T-helper 1 cell (primary cell): ENCODE measurements at places on chromosomes 13 and 19.
A peak's percentile ranks its signal among the peaks of the same experiment; 100 is the strongest.

GRCh38 chr19:1847684-1848398 is 442 bp downstream of the REXO1 start:
- DNase-seq = no peak

DNA sequence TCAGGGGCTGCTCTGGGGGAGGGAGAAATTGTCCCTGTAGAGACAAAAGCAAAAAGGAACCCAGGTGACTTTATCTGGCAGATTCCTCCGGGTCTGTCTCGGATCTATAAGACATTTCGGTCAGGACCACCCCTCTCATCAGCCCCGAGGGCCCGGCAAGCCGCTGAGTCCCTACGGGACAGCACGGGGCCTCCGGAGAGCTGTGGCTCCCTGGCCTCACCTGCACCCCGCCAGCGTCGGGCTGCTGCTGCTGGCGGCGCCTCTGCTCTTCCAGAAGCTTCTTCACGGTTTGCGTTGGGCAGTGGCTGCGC is 1.9 kb downstream of the NFKBID start:
- no peak for DNase-seq

DNA sequence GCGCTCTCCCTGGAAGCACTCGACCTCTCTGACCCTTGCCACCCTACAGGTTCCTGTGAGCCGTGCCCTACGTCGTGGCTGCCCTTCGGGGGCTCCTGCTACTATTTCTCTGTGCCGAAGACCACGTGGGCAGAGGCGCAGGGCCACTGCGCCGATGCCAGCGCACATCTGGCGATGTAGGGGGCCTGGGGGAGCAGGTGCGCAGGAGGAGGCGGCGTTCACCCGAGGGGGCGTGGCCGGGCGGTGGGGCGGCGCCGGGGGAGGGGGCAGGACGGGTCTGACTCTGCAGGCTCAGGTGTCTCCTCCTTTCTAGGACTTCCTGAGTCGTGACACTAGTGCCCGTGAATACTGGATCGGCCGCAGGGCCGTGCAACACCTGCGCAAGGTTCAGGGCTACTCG is 26.4 kb downstream of the CLEC4M start:
- DNase-seq = no peak

DNA sequence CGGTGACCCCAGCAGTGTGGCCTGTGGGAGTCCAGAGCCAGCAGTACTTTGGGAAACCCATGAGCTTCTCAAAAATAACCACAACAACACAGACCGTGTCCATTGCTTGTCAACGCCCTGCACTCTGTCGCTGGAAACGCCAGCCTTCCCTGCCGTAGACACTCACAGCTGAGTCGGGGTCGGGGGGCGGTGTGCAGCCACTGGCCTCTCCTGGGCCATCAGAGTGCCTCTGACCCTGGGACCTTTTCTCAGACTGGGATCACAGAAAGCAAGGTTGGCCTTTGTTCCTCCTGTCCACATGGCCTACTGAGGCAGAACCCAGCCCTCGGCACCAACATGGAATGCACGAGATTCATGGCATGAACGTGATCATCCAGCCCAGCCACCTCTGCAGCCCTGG is 95.7 kb downstream of the TUBA3C start:
- no peak for DNase-seq

GRCh38 chr13:32225481-32225931 is 89.7 kb downstream of the ZAR1L start:
- no peak for DNase-seq

GRCh38 chr19:53424968-53425597 is 6.7 kb upstream of the ZNF761 start:
- DNase-seq = peak; percentile 51

GRCh38 chr19:52227196-52227940 is 37.5 kb downstream of the PPP2R1A start:
- no peak for DNase-seq

DNA sequence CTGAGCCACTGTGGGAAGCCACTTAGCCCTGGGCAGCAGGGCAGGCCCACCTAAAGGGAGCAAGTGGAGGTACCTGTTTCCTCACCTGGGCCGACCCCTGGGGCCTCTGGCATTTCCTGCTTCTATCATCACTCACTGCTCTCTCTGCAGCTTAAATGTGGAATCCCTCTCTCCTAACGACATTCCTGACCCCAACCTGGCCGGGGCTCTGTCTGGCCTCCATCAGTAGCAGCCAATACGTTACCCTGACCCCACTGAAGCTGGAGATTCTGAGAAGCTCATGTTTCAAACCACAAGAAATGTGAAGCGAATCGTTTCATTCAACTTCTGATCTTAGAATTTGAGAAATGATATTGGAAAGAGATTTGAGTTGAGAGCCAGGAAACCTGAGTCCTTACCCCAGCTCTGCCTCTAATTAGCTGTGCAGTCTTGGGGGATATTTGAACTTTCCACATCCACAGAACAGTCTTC is 39.9 kb downstream of the DOCK9 start:
- no peak for DNase-seq

DNA sequence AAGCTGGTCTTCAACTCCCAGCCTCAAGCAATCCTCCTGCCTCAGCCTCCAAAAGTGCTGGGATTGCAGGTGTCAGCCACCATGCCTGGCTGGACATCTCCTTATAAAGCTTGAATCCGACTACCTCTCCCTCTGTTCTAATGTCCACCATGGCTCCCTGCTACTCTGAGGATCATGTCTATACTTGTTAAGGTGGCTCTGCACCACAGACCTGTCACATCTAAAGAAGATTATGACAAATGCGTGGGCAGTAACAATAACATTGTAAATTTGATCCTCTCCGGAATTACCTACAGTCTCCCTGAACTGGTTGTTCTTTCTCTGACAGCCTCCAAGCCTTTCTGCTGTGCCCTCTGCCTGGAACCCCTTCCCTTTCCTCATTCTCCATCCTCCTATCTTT is 1.8 kb downstream of the NXNL1 start:
- no peak for DNase-seq

GRCh38 chr13:37070956-37071355 is 11.5 kb upstream of the SUPT20H start:
- DNase-seq = no peak

GRCh38 chr13:54709546-54709945 is 1680.9 kb downstream of the OLFM4 start:
- DNase-seq = no peak

DNA sequence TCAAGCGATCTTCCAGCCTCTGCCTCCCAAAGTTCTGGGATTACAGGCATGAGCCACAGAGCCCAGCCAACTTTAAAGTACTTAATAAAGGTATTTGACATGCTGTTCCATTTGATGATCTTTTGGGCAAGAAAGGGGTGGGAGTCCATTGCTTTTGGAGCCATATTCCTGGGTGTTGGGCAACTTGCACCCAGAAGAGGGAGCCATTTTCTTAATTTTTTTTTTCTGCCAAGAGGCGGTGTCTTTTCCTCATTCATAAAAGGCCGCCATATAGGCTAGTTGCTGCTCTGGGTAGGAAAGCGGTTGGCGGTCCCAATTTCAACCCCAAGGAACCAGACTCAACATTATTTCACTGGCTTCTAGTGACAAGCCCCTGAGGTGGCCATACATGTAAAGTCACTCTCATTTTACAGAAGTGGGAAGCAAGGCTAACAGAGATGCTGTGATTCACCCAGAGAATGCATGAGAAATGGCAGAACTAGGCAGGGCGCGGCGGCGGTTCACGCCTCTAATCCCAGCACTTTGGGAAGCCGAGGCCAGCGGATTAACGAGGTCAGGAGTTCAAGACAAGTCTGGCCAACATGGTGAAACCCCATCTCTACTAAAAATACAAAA is 139.6 kb downstream of the CACNA1A start:
- DNase-seq = no peak

DNA sequence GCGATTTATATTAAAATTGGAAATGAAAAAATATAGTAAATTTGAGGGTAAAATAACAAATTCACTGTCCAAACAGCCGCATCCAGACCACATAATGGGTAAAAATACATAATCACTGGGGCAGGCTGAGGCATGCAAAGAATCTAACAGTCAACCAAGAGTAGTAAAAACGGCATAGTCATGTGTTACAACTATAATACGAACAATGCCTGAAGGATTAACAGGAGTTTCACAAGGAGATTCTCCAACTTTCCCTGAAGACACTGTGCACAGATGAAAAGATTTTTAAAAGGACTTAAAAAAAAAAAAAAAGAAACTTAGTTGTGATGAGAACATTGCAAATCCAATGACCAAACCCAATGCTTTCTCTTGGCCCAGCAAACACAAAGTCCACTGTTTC is 20.4 kb upstream of the ATXN8OS start:
- no peak for DNase-seq

GRCh38 chr13:30376426-30377311 is 45.6 kb upstream of the UBE2L5 start:
- peak; percentile 50 for DNase-seq

GRCh38 chr19:17079710-17080439 is 4.3 kb downstream of the MYO9B start:
- peak; percentile 33 for DNase-seq

- DNase-seq = no peak
These were observed 22.4 kb upstream of the BRD4 start for GRCh38 chr19:15354566-15355296.

DNA sequence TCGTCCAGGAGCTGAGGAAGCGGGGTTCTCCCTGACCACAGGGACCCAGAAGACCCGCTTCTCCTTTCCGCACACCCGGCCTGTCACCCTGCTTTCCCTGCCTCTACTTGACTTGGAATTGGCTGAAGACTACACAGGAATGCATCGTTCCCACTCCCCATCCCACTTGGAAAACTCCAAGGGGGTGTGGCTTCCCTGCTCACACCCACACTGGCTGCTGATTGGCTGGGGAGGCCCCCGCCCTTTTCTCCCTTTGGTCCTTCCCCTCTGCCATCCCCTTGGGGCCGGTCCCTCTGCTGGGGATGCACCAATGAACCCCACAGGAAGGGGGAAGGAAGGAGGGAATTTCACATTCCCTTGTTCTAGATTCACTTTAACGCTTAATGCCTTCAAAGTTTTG is 18.9 kb downstream of the VASP start:
- DNase-seq = no peak

DNA sequence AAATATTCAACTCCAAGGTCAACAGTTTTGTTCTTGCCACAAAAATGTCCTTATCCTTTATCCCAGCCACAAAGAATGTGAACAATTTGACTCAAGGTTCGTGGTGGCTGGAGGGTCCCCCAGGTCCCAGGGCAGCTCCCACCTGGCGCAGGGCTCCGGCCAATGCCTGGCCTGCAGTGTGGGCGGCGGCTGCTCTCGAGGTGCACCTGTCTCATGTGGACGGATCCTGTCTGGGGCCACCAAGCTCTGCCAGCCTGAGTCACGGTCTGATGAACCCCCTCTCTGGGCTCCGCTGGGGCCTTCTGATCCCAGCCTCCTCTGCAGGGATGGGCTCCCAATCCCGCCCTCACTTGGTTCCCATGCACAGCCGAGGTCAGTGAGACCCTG is 49.4 kb downstream of the GAS6 start:
- no peak for DNase-seq

DNA sequence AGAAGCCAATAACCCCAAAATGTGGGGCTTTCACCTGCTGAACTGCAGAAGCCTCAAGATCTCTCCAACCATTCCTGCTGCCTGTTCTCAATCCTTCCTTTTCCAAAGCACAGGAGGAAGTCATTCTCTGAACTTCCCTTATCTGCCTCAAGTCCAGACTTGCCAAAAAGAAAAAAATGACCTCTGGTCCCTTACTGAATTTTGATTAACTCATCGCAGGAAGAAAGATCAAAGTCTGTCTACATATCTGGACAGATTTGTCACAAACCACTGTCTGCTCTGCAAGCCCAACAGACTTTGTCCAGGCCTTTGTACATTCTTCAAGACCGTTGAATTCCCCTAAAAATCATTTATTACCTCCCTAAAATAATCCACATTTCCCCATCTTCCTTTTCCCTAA is 126.5 kb upstream of the NBEA start:
- DNase-seq = no peak

DNA sequence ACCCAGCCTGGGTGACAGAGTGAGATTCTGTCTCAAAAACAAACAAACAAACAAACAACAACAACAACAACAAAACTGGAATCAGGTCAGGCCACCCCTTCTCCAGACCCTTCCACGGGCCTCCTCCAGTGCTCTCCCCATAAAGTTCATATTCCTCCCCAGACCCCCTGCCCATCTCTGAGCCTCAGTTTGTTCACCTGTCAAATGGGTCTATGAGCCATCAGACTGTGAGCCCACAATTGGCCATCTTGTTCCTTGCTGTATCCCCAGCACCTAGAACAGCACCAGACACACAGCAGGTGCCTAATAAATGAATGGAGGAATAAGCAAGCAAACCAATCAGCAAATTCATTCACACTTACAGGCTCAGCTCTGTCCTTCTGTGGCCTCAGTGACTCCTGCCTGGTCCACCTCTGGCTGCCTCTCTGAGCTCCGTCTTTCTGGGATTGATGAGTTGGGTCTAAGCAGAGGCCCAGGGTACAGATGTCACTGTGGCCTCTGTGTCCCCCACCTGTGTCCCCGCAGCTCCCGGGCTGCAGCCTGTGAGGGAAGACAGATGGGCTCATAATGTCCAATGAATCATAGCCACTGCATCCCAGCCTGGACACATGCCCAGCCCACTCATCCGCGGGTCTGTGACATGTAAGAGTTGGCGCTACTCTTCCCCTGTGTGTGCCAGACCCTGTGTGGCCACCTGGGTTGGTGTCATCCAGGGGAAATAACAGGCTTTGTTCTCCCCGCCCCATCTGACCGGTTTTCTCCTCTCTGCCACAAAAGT is 19.6 kb upstream of the PTPRS start:
- no peak for DNase-seq

- no peak for DNase-seq
These were observed 199.7 kb upstream of the TSHZ3 start for GRCh38 chr19:31548941-31549340.

GRCh38 chr19:40907968-40908735 is 26.1 kb upstream of the CYP2A7 start:
- DNase-seq = peak; percentile 23

GRCh38 chr19:6967967-6968366 is 53.3 kb downstream of the MBD3L2B start:
- DNase-seq = no peak

DNA sequence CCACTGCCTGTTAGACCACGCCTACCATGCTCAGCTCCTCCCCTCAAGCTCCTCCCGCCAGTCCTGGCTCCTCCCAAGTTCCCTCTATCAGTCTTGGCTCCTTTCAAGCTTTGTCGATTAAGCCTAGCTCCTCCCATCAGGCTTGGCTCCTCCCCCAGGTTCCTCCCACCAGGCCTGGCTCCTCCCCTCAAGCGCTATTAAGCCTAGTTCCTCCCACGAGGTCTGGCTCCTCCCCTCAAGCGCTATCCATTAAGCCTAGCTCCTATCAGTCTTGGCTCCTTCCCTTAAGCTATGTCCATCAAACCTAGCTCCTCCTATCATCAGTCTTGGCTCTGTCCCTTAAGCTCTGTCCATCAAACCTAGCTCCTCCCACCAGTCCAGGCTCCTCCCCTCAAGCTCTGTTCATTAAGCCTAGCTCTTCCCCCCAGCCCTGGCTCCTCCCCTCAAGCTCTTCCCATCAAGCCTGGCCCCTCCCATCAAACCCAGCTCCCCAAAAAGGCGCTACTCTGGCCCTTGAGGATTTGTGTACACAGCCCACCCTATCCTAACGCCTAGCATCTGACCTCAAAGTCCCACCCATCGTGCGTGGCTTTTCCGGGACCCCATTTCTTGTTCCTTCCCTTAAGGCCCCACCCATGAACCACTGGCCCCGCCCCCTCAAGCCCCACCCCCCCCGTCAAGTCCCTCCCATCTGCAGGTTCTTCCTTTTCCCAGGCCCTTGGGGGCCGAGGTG is 10.0 kb downstream of the CAMSAP3 start:
- no peak for DNase-seq

- no peak for DNase-seq
These were observed 19.6 kb upstream of the KCTD4 start for GRCh38 chr13:45220403-45220802.
